ENCODE measurements at places on chromosomes 1 and 21. TPM values are rescaled to one million over a fixed set of nuclear protein-coding genes. Genes with fewer than 3 reads are reported as not detected.

The PYHIN1 gene
- 0.22 TPM for polyA plus RNA-seq

The TCEA3 gene
- polyA plus RNA-seq, result 366 TPM

The EDEM3 gene
- 23.9 TPM for polyA plus RNA-seq

The MMEL1 gene
- 0.39 TPM for polyA plus RNA-seq

The RXRG gene
- polyA plus RNA-seq, result 58.1 TPM

The TMOD4 gene
- polyA plus RNA-seq, result 43.2 TPM

The SAMSN1 gene
- 1.4 TPM for polyA plus RNA-seq

The GBP6 gene
- polyA plus RNA-seq, result not detected

The ACTN2 gene
- polyA plus RNA-seq, result 2,397 TPM

The CA14 gene
- 5.2 TPM for polyA plus RNA-seq
